Fibroblast of skin of right quadriceps (primary cell): ENCODE measurements at places on chromosomes 2 and 18.

DNA sequence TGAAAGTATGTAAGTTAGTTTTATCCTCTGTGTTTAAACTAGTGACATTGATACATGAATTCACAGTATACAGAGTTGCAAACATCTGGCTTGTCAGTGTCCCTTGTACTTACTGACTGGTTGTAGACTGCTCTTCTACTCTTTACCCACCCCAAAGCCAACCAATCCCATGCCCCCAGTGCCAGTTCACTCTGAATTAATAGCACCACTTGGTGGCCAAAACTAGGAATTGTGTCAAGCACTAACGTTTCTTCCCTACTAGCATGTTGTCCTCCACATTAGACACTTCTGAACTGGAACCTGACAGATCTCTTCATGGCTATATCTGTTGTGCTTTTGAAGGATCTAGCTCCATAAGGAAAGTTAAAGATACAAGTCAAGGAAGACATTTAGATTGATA lies 27.2 kb upstream of the OTX1 start:
- peak; percentile 23 for DNase-seq

DNA sequence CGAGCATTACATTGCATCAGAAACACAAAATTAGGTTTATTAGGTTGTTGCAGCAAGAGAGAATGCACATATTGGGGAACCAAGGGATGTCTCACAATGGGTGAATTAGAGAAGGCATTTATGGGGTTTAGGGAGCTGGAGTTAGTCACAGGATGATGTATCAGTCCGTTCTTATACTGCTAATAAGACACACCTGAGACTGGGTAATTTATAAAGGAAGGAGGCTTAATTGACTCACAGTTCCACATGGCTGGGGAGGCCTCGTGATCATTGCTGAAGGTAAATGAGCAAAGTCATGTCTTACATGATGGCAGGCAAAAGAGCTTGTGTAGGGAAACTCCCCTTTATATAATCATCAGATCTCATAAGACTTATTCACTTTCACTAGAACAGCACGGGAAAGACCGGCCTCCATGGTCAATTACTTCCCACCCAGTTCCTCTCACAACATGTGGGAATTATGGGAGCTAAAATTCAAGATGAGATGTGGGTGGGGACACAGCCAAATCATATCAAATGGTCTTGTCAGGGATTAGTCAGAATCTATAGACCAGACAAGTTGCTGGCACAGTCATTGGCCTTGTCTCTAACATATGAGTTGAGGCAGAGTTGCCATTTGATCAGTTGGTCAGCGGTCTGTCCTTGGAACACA lies 61.9 kb upstream of the RBMS1 start:
- no peak for DNase-seq

DNA sequence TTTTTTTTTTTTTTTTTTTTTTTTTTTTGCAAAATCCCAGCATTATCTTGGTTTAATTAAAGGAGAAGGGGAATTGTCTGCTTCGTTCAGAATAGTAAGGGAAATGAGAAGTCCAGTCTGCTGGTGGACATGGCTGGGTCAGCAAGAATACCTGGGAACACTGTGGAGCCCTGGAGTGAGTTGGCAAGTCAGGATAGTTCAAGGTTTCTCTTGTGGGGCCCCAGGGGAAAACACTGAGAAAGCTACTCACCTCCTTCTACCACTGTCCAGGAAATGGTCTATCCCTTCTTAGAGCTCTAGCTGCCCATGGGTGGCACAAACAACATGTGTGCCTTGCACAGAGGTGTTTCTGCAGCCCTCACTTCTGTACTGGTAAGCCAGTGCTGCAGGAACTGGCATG lies 169.1 kb upstream of the SIX2 start:
- DNase-seq: no peak

DNA sequence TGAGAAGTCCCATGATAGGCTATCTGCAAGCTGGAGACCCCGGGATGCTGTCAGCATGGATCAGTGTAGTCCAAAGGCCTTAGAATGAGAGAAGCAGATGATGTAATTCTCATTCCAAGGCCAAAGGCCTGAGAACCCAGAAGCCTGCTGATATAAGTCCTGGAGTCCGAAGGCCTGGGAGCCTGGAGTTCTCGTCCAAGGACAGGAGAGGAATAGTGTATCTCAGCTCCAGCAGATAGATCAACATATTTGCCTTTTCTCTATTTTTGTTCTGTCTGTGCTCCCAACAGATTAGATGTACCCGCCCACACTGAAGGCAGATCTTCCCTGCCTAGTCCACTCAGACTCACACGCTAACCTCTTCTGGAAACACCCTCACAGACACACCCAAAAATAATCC lies 454.9 kb upstream of the CHAC2 start:
- no peak for DNase-seq

GRCh38 chr2:85183479-85183878 lies 50.3 kb downstream of the TCF7L1 start:
- DNase-seq: peak; percentile 74

DNA sequence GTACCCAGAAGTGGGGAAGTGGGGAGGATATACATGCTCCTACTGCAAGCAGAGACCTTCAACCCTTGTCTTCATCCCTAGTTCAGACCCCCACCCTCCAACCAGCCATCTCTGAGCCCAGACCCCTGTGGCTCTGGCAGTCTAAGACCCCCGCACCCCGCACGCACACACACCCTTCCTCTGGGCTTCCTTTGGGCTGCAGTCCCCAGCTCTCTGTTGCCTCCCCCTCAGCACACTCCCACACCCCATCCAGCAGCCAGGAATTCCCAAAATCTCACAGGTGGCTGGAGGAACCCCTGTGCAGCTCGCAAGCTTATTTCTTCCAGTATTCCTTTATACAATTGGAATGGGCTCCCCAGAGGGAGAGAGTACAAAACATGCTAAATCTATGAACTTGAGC lies 13.9 kb upstream of the GYPC start:
- no peak for DNase-seq

DNA sequence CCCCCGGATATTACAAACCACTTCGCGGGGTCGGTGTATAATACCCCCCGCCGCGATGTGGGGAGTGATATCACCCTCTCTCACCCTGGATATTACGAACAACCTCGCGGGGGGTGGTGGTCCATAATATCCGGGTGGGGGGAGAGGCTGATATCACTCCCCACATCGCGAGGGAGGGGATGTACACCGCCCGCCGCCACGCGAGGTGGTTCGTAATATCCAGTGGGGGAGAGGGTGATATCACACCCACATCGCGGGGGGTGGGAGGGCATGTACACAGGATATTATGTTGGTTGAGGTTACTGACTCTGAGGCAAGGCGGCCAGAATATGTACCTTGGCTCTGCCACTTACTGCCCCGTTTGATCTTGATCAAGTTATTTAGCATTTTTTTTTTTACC lies 14.8 kb upstream of the CWC22 start:
- DNase-seq: no peak

- peak; percentile 90 for DNase-seq
Observed at GRCh38 chr2:220001751-220002150, 374.3 kb downstream of the SLC4A3 start.

- no peak for DNase-seq
Observed at GRCh38 chr2:239601201-239601851, 200.5 kb upstream of the HDAC4 start.

- DNase-seq: peak; percentile 49
Observed at GRCh38 chr2:98412751-98413458, 31.8 kb upstream of the INPP4A start.

GRCh38 chr2:211026109-211026508 lies 469.7 kb downstream of the CPS1 start:
- DNase-seq: no peak

DNA sequence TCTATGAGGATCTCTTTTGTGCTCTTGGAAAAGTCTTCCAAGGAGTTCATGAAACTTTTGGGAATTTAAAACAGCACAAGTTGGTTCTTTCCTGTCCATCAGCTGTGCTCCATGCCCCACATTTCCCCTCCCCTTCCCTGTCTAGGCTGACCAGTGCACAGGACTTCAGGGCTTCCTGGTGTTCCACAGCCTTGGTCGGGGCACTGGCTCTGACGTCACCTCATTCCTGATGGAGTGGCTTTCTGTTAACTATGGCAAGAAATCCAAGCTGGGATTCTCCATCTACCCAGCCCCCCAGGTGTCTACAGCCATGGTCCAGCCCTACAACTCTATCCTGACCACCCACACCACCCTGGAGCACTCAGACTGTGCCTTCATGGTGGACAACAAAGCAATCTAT lies 8.1 kb upstream of the DNAJB2 start:
- DNase-seq: no peak

DNA sequence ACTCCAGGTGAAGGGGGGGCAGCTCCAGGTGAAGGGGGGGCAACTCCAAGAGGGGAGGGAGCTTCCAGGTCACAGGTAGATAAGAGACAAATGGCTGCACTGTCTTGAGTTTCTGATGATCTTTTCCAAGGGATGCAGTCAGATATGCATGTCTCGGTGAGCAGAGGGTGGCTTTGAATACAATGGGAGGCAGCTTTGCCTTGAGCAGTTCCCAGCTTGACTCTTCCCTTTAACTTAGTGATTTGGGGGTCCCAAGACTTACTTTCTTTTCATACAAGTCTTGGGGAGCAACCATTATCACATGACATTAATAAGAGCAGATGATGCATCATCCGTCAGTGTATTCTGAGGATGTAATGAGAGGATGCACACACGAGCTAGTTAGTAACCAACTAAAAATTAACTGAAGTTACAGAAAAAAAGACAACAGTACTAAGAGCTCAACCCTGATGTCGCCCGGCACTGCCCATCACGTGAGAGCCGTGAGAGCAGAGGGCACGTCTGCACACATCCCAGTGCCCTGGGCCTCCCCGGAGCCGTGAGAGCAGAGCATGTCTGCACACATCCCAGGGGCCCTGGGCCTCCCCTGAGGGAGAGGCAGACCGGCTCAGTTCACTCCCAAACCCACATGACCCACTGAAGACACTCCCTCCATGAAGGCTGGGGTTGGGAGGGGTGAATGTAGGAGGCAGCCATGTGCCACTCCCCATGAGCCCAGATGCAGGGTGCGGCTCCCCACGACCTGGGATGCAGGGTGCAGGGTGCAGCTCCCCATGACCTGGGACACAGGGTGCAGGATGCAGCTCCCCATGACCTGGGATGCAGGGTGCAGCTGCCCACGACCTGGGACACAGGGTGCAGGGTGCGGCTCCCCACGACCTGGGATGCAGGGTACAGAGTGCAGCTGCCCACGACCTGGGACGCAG lies 39.4 kb downstream of the PXDN start:
- DNase-seq: no peak

DNA sequence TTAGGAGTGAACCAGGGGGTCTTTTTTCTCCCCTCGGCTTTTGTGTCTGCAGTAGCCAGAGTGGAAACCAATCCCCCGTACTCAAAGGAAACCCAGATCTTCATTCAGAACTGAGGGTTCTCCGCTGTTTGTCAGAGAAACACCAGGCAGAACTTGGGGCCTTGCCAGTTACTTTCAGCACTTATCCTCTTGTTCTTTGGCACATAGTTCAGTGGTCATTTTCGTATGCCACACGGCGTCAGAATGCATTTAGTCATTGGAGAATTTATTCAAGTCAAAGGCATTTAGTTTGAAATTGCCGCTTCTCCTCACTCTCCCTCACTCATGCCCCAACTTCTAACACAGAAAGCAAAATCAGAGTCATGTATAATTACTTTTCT lies 102.9 kb downstream of the CABLES1 start:
- DNase-seq: peak; percentile 19

DNA sequence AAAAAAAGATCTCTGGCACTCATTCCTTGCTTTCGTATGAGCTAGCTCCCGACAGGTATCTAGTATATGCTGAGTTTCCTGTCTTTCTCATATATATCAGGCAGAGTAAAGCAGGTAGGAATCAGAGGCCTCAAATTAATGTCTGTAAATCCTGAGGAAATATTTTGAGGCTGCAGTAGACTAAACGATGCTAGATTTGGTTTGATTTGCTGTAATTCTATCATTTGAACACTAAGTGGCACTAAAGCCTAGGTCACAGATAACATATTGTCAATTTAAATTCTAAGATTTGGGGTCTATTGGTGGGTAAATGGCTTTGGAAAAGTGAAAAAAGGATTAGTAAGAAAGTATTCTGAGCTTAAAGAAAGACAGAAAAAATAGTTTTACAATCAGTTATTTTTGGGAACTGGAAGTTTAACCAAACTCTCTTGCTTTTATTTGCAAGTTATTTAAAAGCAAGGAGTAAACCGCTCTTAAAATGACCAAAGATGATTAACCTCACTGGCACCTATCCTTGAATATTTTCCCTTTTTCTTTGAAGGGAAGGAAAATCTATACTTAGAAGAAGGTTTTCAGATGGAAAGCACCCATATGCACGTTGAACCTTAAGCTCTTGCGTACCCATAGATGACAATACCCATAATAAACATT lies 37.6 kb upstream of the SLC4A10 start:
- peak; percentile 15 for DNase-seq

GRCh38 chr2:181203412-181203811 lies 223.0 kb downstream of the UBE2E3 start:
- peak; percentile 88 for DNase-seq

- DNase-seq: no peak
Observed at GRCh38 chr2:239165206-239165831, 235.5 kb downstream of the HDAC4 start.

- no peak for DNase-seq
Observed at GRCh38 chr2:184504252-184504651, 94.1 kb upstream of the ZNF804A start.

DNA sequence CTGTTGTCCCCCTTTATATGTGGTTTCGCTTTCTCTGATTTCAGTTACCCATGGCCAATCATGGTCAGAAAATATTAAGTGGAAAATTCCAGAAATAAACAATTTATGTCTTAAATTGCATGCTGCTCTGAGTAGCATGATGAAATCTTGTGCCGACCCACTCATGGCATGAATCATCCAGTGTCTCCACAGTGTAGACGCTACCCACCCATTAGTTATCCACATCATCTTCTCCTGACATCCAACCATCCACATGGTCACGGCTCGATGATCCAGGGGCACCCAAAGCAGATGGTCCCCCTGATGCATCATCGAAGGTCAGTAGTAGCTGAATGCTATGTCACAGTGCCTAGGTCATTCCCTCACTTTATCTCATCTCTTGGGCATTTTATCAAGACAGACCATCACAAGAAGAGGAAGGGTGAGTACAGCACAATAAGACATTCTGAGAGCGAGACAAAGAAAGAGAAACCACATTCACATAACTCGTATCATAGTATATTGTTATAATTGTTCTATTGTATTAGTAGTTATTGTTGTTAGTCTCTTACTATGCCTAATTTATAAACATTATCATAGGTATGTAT lies 44.1 kb upstream of the ACKR3 start:
- DNase-seq: peak; percentile 17

DNA sequence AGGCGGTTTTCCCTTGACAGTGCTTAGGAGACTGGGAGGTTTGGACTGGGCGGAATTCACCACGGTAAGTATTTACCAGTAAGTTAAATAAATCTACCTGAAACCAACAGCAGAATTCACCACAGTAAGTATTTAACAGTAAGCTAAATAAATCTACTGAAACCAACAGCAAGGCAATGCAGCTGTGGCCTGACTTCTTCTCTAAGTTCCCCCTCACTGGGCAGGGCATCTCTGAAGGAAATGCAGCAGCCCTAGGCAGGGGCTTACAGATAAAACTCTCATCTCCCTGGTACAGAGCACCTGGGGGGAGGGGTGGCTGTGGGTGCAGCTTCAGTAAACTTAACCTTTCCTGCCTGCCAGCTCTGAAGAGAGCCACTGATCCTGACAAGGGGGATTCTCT lies 432.5 kb upstream of the LRRTM1 start:
- DNase-seq: no peak
